Psoas muscle (tissue), 8 donors: ENCODE measurements at places on chromosomes 2 and 18. TPM values are rescaled to one million over a fixed set of nuclear protein-coding genes. Genes with fewer than 3 reads are reported as not detected.

SLC9A4 gene
- not detected for total RNA-seq

CKAP2L gene
- not detected for total RNA-seq

MDH1B gene
- total RNA-seq: 0.34 TPM

TNFAIP6 gene
- total RNA-seq: 1.1 TPM

ALPI gene
- not detected for total RNA-seq

- no peaks in the 10 kb centered on the region for H3K4me1 ChIP-seq
- H3K36me3 ChIP-seq: peaks cover 3% of the 10 kb centered on the region
- no peak overlapping the region for H3K27ac ChIP-seq
- no peak for DNase-seq
- H3K27me3 ChIP-seq: no peaks in the 10 kb centered on the region
Measured at GRCh38 chr2:197130318-197130717, 180.3 kb downstream of the ANKRD44 start.

DNA sequence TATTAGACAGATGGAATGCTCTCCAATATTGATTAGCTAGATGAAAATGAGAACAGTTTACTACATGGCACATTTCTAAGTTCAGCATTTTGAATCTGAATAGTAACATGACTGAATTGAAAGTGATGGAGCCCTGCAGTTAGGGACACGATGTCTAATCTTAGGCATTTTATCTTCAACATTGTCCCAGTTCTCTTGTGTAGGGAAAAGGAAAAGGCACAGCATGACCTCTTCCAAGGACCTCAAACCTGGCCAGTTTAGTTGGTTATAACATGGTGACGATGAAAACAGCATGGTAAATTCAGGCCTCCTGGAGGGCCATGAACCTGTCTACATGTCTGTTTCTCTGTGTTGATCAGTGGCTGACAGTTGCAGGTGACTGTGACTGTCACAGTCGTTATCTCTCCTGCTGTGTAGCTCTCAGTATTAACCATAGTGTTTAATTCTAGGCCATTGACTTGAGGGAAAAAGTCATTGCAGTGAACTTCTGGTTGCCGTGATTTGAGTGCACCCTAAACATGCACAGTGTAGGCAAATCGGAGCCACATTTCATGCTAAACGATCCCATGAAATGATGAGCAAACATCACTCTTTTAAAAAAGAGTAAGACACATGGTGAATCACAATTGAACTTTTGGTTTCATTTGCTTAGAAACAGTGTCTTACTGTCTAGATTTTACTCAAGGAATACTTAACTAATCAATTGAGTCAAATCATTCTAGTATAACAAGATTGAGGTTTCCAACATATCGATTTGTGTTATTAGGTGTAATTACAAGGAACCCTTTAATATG is 129.7 kb downstream of the PHLPP1 start:
- H3K27me3 ChIP-seq: no peaks in the 10 kb centered on the region
- no peaks in the 10 kb centered on the region for H3K4me1 ChIP-seq
- H3K27ac ChIP-seq: no peak overlapping the region
- no peak for DNase-seq

DNA sequence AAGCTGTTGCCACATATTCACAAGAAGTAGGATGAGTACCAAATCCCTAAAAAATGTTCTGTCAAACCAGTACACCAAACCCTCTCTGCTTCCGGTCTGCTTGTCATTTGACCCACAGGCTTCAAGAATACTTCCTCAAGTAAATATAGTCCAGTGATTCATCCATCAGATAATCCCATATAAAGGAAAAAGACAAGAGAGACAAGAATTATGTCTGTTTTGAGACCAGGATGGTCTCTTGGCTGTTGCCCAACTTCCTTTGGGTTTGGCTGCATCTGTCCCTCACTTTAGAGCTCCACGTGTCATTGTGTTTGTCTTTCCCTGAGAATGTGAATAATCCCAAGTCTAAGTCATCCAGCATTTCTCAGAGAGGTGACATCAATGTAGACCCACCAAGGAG is 91.5 kb upstream of the NRP2 start:
- no peak overlapping the region for H3K4me3 ChIP-seq
- no peaks in the 10 kb centered on the region for H3K36me3 ChIP-seq
- no peak for DNase-seq
- H3K4me1 ChIP-seq: no peaks in the 10 kb centered on the region
- no peaks in the 10 kb centered on the region for H3K27me3 ChIP-seq

DNA sequence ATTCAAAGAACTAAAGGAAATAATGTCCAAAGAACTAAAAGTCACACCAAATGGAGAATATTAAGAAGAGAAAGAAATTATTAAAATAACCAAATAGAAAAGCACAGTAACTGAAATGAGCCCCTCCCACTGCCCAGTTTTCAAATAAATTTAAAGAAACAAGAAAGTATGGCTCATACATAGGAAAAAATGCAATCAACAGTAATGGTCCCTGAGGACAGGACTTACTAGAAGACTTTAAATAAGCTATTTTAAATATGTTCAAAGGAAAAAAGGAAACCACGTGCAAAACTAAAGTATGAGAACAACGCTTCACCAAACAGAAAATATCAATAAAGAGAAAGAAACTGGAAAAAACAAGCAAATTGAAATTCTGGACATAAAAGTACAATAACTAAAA is 58.9 kb downstream of the TMEM131 start:
- no peaks in the 10 kb centered on the region for H3K27me3 ChIP-seq
- H3K4me3 ChIP-seq: no peak overlapping the region
- peak overlapping the region; percentile 73 for H3K27ac ChIP-seq
- H3K36me3 ChIP-seq: no peaks in the 10 kb centered on the region
- H3K4me1 ChIP-seq: peaks cover 49% of the 10 kb centered on the region

DNA sequence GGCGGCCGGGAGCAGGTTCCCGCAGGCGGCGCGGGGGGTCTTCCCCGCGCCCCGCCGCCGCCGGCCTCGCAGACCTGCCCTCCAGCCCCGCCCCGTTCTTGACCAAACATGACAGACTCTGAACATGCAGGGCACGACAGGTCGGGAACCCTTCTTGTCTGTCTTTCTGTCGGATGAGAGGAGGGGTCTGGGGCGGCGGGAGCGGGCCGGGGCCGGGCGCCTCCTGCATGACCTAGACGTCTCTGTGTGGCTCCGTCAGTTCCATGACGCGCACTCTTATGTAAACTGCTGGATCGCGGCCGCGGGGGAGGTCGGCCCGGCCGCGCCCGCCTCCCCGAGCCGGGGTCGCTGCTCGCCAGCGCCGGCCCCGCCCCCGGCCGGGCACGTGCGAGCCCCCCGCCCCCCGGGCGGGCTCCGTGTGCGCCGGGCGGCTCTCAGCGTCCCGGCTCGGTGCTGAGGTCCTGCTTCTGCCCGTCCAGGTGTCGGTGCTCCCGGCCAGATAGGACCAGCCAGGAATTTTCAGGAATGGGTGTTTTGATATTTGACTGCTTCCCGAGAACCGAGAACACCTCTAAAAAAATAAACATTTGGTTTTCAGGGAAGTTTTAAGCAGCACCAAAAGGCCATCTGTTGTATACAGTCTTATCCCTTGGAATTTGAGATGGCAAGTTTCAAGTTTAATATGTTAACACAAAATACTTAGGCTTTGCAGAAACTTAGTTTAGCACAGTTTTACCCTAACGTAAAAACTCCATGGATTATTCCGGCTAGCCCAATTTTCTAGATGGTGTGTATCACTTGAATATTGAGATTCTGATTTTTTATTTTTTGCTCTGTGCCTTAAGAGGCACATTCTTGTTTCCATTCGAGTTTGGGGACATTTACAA is 733 bp downstream of the ZC3H6 start:
- H3K4me1 ChIP-seq: peaks cover 6% of the 10 kb centered on the region
- no peaks in the 10 kb centered on the region for H3K27me3 ChIP-seq
- peak overlapping the region; percentile 91 for H3K4me3 ChIP-seq
- H3K27ac ChIP-seq: peak overlapping the region; percentile 100
- no peaks in the 10 kb centered on the region for H3K36me3 ChIP-seq
- peak; percentile 90 for DNase-seq

DNA sequence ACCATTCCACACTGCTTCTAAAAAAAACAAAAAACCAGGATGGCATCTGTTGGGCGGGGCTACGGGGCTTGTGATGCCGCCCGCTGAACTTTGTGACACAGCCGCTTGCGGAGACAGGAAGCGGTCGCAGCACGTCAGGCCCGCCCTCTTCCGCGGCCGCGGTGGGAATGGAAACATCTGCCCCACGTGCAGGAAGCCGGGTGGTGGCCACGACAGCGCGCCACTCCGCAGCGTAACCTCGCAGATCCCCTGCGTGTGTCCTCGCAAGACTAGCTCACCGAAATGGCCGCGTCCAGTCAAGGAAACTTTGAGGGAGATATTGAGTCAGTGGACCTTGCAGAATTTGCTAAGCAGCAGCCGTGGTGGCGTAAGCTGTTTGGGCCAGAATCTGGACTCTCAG is 168.5 kb downstream of the SUCLG1 start:
- no peaks in the 10 kb centered on the region for H3K36me3 ChIP-seq
- no peaks in the 10 kb centered on the region for H3K27me3 ChIP-seq
- no peak overlapping the region for H3K27ac ChIP-seq
- no peaks in the 10 kb centered on the region for H3K4me1 ChIP-seq

DNA sequence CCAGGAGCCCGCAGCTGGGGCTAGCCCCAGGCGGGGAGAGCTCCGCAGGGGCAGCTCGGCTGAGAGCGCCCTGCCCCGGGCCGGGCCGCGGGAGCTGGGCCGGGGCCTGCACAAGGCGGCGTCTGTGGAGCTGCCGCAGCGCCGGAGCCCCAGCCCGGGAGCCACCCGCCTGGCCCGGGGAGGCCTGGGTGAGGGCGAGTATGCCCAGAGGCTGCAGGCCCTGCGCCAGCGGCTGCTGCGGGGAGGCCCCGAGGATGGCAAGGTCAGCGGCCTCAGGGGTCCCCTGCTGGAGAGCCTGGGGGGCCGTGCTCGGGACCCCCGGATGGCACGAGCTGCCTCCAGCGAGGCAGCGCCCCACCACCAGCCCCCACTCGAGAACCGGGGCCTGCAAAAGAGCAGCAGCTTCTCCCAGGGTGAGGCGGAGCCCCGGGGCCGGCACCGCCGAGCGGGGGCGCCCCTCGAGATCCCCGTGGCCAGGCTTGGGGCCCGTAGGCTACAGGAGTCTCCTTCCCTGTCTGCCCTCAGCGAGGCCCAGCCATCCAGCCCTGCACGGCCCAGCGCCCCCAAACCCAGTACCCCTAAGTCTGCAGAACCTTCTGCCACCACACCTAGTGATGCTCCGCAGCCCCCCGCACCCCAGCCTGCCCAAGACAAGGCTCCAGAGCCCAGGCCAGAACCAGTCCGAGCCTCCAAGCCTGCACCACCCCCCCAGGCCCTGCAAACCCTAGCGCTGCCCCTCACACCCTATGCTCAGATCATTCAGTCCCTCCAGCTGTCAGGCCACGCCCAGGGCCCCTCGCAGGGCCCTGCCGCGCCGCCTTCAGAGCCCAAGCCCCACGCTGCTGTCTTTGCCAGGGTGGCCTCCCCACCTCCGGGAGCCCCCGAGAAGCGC is 15.0 kb upstream of the GMPPA start:
- peak overlapping the region; percentile 22 for H3K4me3 ChIP-seq
- H3K36me3 ChIP-seq: no peaks in the 10 kb centered on the region
- peaks cover 5% of the 10 kb centered on the region for H3K4me1 ChIP-seq
- H3K27ac ChIP-seq: no peak overlapping the region

DNA sequence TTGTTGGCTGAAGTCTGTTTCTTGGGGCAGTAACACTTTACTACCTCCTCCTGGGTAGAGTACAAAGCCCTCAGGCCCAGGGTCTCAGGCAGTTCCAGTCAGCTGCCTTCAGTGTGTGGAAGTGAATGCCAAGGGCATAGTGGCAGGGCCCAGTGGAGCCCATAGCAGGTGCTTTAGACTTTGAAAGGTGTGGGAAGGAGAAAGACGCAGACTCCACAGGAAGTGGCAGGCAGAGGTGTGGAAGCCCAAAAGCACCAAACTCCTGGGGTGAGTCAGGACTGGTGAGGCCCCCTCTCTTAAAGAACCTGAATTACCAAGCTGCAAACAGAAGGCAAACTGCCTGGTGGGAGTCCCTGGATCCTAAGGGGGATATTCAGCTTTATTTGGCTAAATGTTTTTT is 45.3 kb downstream of the ADAM23 start:
- no peak overlapping the region for H3K4me3 ChIP-seq
- H3K27ac ChIP-seq: no peak overlapping the region
- no peak for DNase-seq
- H3K27me3 ChIP-seq: no peaks in the 10 kb centered on the region
- H3K4me1 ChIP-seq: no peaks in the 10 kb centered on the region
- no peaks in the 10 kb centered on the region for H3K36me3 ChIP-seq

DNA sequence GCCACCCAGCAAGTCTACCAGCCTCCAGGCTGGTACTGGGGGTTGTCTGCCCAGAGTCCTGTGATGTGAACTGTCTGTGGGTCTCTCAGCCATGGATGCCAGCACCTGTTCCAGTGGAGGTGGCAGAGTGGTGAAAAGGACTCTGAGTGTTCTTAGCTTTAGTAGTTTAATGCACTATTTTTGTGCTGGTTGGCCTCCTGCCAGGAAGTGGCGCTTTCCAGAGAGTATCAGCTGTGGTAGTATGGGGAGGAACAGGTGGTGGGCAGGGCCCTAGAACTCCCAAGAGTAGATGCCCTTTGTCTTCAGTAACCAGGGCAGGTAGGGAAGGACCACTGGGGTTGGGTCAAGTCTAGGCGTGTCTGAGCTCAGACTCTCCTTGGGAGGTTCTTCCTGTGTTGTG is 356.7 kb downstream of the STK39 start:
- no peaks in the 10 kb centered on the region for H3K4me1 ChIP-seq
- no peak for DNase-seq
- no peaks in the 10 kb centered on the region for H3K27me3 ChIP-seq
- no peak overlapping the region for H3K4me3 ChIP-seq

DNA sequence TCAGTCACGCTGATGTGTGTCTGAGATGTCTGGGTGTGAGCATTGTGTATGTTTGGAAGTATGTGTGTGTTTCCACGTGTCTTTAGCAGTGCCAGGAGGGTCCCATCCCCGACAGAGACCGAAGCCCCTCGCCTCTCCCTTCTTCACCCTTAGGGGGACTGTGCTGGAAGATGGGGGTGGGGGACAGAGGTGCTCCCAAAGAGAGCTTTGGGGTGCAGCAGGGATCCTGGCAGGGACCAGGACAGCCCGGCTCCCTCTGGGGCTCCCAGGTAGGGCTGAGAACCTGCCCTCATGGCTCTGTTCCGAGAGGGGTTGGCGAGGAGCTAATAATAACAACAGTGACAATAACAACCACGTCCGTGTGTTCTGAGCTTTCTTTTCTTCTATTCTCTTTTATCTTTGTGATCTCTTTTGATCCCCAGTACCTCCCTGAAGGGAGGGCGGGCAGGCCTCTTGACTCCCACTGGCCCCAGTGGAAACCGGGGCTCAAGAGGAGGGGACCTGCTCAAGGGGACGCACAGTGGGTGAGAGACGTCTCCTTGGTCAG is 57.6 kb downstream of the SMAD7 start:
- H3K4me3 ChIP-seq: no peak overlapping the region
- H3K27ac ChIP-seq: no peak overlapping the region
- no peak for DNase-seq
- H3K36me3 ChIP-seq: no peaks in the 10 kb centered on the region
- no peaks in the 10 kb centered on the region for H3K27me3 ChIP-seq
